ENCODE measurements at places on chromosomes 1 and 21.

GRCh38 chr1:81801651-81802456, 1.1 kb downstream of the ADGRL2 start:
- peak; percentile 67 for DNase-seq

DNA sequence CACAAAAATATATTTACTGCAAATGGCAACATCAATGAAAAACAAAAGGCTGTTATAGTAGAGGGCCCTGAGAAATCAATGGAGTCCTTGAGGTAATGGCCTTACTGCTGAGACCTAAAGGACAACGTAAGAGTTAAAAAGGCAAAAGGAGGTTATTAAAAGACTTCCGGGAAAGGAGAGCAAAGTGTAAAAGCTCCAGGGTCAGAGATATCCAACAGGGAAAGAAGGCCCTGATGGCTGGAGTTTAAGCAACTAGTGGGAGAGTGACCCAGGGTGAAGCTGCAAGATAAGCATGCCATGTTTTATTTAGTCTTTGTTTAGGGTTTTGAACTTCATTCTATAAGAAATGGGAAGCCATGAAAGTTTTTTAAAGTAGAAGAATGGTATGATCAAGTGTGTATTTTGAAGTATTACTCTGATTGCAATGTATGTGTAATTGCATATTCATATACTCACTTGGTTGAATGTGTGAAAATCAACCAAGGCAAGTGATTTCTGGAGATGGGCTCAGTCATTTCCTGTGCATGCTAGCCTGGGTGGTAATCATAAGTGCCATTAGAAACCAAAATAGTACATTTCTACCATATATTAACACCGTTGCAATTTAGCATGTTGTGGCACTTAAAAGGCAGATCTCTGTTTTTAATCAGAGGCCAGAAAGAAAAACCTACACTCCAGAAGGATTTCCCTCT, 5.3 kb upstream of the DPYD start:
- no peak for DNase-seq

- DNase-seq = peak; percentile 91
These were observed 58.5 kb downstream of the HSF2BP start for GRCh38 chr21:43600642-43601402.

GRCh38 chr1:46396441-46397398, 2.6 kb downstream of the FAAH start:
- no peak for DNase-seq

GRCh38 chr1:11157867-11158266, 31.3 kb upstream of the ANGPTL7 start:
- no peak for DNase-seq

Measured in mesenchymal stem cell (in vitro differentiated cells and primary cell).